ENCODE measurements at places on chromosomes 11 and 22. TPM values are rescaled to one million over a fixed set of nuclear protein-coding genes. Genes with fewer than 3 reads are reported as not detected.

GRCh38 chr11:14872032-14872431 lies 20.0 kb downstream of the CYP2R1 start:
- H3K27me3 ChIP-seq: no peaks in the 10 kb centered on the region
- no peaks in the 10 kb centered on the region for H3K36me3 ChIP-seq
- DNase-seq: no peak
- no peak overlapping the region for H3K4me3 ChIP-seq
- no peaks in the 10 kb centered on the region for H3K4me1 ChIP-seq
- no peak overlapping the region for H3K27ac ChIP-seq

GRCh38 chr11:18209058-18209457 lies 27.5 kb downstream of the SAA4 start:
- no peak overlapping the region for H3K27ac ChIP-seq
- no peaks in the 10 kb centered on the region for H3K4me1 ChIP-seq
- no peak for DNase-seq
- no peaks in the 10 kb centered on the region for H3K36me3 ChIP-seq
- H3K4me3 ChIP-seq: no peak overlapping the region

DNA sequence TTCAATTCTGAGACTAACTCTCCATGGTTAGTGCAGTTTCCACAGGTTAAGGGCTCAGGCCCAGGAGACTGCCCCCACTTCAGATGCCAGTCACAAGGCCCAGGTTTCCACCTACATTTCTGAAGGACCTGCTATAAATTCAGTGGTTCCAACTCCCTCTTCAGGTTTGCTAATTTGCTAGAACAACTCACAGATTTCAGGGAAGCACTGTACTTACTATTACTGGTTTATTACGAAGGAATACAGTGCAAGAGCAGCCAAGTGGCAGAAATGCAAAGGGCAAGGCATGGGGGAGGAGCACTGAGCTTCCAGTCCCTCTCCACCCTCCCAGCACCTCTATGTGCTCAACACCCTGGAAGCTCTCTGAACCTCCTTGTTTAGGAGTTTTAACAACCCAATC lies 39.3 kb upstream of the SPON1 start:
- no peaks in the 10 kb centered on the region for H3K4me1 ChIP-seq
- H3K27ac ChIP-seq: no peak overlapping the region
- no peak for DNase-seq
- no peak overlapping the region for H3K4me3 ChIP-seq

- no peak overlapping the region for H3K4me3 ChIP-seq
- peaks cover 26% of the 10 kb centered on the region for H3K36me3 ChIP-seq
- DNase-seq: no peak
- no peak overlapping the region for H3K27ac ChIP-seq
- no peaks in the 10 kb centered on the region for H3K27me3 ChIP-seq
- H3K4me1 ChIP-seq: peaks cover 7% of the 10 kb centered on the region
These were observed 2.9 kb upstream of the HMBS start for GRCh38 chr11:119081682-119082260.

DNA sequence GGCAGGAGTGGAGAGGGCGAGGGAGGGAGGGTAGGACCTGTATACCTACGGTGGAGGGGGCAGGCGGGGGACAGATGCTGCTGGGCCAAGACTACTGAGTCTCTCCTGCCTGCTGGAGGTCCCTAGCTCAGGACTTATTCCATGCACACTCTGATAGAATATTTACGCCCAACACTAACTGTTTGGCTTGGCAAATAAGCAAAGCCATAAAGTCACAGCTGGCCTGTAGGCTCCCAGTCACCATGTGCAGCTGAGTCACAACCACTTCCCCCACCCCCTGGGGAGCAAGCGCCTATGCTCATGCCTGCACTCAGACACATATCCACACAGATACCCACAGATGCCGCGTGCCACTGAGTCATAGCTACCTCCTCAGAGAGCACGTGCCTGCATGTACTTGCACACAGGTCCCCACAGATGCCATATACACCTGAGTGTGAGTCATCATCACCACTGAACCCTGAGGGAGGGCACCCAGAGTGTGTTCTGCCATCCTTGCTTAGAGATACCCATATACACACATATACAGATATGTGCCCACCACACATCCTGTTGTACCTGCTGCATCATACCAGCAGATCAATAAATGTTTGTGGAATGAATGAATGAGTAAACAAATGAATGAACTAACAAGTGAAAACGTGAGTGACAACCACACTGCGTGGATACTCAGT lies 95.8 kb downstream of the SWAP70 start:
- peak; percentile 64 for DNase-seq
- H3K4me1 ChIP-seq: no peaks in the 10 kb centered on the region
- no peaks in the 10 kb centered on the region for H3K27me3 ChIP-seq

- H3K4me3 ChIP-seq: no peak overlapping the region
- no peaks in the 10 kb centered on the region for H3K27me3 ChIP-seq
- H3K36me3 ChIP-seq: no peaks in the 10 kb centered on the region
- peaks cover 7% of the 10 kb centered on the region for H3K4me1 ChIP-seq
- no peak overlapping the region for H3K27ac ChIP-seq
These were observed 45.9 kb downstream of the TBX1 start for GRCh38 chr22:19806213-19807160.

- no peaks in the 10 kb centered on the region for H3K36me3 ChIP-seq
- H3K27me3 ChIP-seq: no peaks in the 10 kb centered on the region
- no peak for DNase-seq
- no peak overlapping the region for H3K4me3 ChIP-seq
- H3K4me1 ChIP-seq: no peaks in the 10 kb centered on the region
These were observed 5.1 kb downstream of the INSC start for GRCh38 chr11:15119826-15120225.

GRCh38 chr22:19805821-19806212 lies 45.2 kb downstream of the TBX1 start:
- H3K27me3 ChIP-seq: no peaks in the 10 kb centered on the region
- peaks cover 5% of the 10 kb centered on the region for H3K4me1 ChIP-seq
- no peak overlapping the region for H3K27ac ChIP-seq
- H3K36me3 ChIP-seq: no peaks in the 10 kb centered on the region
- H3K4me3 ChIP-seq: no peak overlapping the region
- peak; percentile 45 for DNase-seq

DNA sequence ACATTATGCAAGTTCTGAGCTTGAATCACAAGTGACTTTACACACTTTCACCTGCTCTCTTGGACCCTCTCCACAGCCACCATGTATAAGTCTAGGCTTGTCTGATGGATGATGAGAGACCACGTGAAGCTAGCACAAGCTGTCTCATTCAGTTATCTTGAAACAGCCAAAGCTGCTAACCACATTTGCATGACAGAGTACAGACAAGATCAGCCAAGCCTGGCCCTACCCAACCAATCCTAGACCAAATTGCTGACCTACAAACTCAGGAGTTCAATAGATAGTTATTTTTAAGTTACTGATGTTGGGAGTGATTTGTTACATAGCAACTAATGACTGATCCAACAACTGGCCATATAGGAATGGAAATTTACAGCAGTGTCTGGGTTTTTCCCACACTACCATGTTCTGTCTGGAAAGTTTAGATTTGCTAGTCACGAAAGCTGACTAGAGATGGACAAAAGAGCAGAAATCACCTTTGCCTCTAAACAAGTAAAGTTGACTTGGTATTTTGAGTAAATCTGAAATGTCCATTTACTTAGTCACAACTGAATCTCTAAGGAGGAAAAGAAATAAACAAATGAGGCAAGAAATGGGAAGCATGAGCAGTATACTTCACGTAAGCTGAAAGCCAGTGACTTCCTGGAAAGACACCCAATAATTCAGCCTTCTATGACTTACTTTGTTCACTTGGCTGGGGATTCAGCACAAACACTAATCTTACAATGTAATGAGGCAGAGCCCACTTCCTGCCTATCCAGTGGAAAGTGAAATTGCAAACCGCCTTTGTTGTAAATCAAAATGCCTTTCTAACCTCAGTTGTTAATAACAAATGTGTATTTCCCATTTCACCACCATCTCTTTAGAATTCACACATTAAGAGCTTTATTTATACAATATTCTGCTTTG lies 101.7 kb downstream of the FAM181B start:
- H3K4me3 ChIP-seq: no peak overlapping the region
- no peaks in the 10 kb centered on the region for H3K27me3 ChIP-seq
- no peaks in the 10 kb centered on the region for H3K4me1 ChIP-seq
- H3K27ac ChIP-seq: no peak overlapping the region

GRCh38 chr11:62004473-62004872 lies 37.0 kb upstream of the FTH1 start:
- peak overlapping the region; percentile 8 for H3K27ac ChIP-seq
- H3K4me1 ChIP-seq: no peaks in the 10 kb centered on the region
- H3K27me3 ChIP-seq: no peaks in the 10 kb centered on the region
- no peaks in the 10 kb centered on the region for H3K36me3 ChIP-seq

GRCh38 chr11:123454060-123454651 lies 24.1 kb downstream of the GRAMD1B start:
- no peak overlapping the region for H3K4me3 ChIP-seq
- no peaks in the 10 kb centered on the region for H3K36me3 ChIP-seq
- H3K4me1 ChIP-seq: no peaks in the 10 kb centered on the region
- H3K27ac ChIP-seq: peak overlapping the region; percentile 48
- peak; percentile 60 for DNase-seq

DNA sequence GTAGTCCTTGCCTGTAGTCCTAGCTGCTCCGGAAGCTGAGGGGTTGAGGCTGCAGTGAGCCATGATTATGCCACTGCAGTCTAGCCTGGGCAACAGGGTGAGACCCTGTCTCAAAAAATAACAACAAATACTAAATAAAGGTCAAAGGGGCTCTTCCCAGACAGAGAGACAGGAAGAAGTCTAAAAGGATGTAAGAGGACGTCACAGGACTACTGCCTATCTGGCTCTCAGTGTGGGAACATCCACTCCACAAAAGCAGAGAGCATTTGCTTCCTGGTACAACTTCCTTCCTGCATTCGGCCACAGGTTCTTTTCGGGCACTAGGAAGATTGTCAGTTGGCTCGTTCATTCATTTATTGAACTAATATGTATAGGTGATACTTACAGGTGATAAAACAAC lies 110.6 kb downstream of the SGSM3 start:
- peak overlapping the region; percentile 19 for H3K27ac ChIP-seq
- H3K27me3 ChIP-seq: no peaks in the 10 kb centered on the region
- H3K4me3 ChIP-seq: no peak overlapping the region
- H3K4me1 ChIP-seq: no peaks in the 10 kb centered on the region

DNA sequence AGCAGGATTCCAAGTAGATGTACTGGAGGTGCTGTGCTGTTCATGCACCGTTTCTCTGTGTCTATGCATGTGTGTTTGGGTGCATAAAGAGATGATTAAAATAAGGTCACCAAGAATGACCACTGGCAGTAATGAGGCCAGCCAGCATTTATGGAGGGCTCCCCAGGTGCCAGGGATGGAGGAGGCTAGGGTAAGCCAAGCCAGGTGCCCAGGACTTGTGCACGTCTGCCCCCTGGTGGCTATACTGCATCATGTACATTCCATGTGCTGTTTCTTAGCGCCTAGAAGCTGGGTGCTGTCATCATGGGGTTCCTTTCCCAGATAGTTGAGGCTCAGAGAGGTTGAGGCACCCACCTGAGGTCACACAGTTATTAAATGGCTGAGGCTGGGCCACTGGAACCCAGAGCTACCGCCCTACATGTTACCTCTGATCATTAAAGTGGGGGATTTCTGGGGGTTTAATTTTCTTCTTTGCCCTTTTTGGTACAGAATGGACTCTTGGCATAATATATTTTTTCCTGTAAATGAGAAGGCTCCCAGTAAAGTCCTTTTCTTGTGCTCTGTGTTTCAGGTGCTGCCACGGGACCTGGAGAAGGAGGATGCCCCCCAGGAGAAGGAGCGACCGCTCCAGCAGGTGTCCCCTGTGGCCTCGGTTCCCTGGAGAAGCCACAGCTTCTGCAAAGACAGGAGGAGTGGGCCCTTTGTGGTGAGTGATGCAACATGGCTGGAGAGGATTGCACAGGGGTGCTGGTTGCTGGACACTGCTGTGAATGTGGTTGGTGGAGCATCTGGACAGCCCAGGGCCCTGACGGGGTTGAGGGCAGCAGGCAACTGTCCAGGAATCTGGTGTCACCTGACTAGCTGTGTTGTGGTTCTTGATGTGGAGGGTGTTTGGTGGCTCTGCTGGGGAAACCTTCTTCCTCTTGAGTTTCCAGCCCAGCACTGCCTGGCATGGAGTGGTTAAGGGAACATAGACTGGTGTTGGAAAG lies 96.4 kb downstream of the KIAA1671 start:
- H3K4me3 ChIP-seq: no peak overlapping the region
- no peaks in the 10 kb centered on the region for H3K36me3 ChIP-seq
- H3K27ac ChIP-seq: no peak overlapping the region
- no peaks in the 10 kb centered on the region for H3K27me3 ChIP-seq

DNA sequence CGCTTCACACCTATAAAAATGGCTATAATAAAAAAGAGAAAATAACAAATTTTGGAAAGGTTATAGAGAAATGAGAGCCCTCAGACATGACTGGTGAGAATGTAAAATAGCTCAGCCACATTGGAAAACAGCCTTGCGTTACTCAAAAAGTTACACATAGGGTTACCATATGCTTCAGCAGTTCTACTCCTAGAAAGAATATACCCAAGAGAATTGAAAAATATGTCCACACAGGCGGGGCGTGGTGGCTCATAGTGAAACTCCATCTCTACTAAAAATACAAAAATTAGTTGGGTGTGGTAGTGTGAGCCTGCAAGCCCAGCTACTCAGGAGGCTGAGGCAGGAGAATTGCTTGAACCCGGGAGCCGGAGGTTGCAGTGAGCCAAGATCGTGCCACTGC lies 7.6 kb upstream of the JHY start:
- no peaks in the 10 kb centered on the region for H3K36me3 ChIP-seq
- no peak overlapping the region for H3K27ac ChIP-seq
- no peaks in the 10 kb centered on the region for H3K4me1 ChIP-seq
- no peak overlapping the region for H3K4me3 ChIP-seq
- H3K27me3 ChIP-seq: no peaks in the 10 kb centered on the region
- no peak for DNase-seq

- no peak overlapping the region for H3K27ac ChIP-seq
- peaks cover 12% of the 10 kb centered on the region for H3K4me1 ChIP-seq
- H3K36me3 ChIP-seq: no peaks in the 10 kb centered on the region
- DNase-seq: no peak
- no peak overlapping the region for H3K4me3 ChIP-seq
These were observed 9.0 kb upstream of the ARFGAP3 start for GRCh38 chr22:42866100-42866499.

- no peak for DNase-seq
- H3K4me3 ChIP-seq: peak within 1 kb of the TSS; percentile 67
- H3K27ac ChIP-seq: peak within 1 kb of the TSS; percentile 59
- H3K27me3 ChIP-seq: no peaks in the 10 kb centered on the region
- H3K36me3 ChIP-seq: no peaks in the 10 kb centered on the region
- H3K4me1 ChIP-seq: peaks cover 9% of the 10 kb centered on the region
These were observed at the start of gene RAB3IL1 for GRCh38 chr11:61917334-61918109. Gene RAB3IL1, minus strand, starts transcription at chr11:61917566. Its CDS starts 199 bp downstream, at chr11:61917367.

- H3K4me1 ChIP-seq: no peaks in the 10 kb centered on the region
- no peaks in the 10 kb centered on the region for H3K36me3 ChIP-seq
- no peak for DNase-seq
- H3K4me3 ChIP-seq: no peak overlapping the region
- H3K27me3 ChIP-seq: no peaks in the 10 kb centered on the region
- no peak overlapping the region for H3K27ac ChIP-seq
These were observed 29.8 kb upstream of the EED start for GRCh38 chr11:86214710-86215109.

Gene ART5
- 3.3 TPM for total RNA-seq

Gene CSNK2A3
- total RNA-seq: 1.3 TPM

Gene SGSM1
- 2.9 TPM for total RNA-seq

Gene CD3E
- 0.66 TPM for total RNA-seq

Gene LMO2
- 19.5 TPM for total RNA-seq

Gene KIRREL3
- total RNA-seq: not detected

Gene POU2AF1
- 3.5 TPM for total RNA-seq
